ENCODE measurements at places on chromosomes 13 and 19. TPM values are rescaled to one million over a fixed set of nuclear protein-coding genes. Genes with fewer than 3 reads are reported as not detected.

TNFSF9 gene
- 2.3 TPM for total RNA-seq

GRCh38 chr13:71219698-71220415, 647.1 kb downstream of the DACH1 start:
- DNase-seq: no peak

DNA sequence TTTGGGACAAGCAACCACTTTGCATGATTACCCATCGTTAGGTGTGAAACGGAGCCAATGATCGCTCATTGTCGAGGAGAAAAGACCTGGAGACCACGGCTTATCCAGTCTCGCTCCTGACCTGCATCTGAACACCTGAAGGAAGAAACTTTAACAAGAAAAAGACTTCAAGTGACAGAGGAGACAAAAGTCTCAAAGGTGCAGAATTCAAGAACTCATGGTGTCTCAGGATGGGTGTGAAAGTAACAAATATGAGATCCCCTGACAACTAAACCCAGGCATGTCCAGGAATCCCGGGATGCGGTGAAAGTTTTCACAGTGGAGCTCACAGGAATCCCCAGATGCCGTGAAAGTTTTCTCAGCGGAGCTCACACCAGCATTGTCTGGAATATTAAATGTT, 6.3 kb upstream of the ATP11A start:
- DNase-seq: no peak

DNA sequence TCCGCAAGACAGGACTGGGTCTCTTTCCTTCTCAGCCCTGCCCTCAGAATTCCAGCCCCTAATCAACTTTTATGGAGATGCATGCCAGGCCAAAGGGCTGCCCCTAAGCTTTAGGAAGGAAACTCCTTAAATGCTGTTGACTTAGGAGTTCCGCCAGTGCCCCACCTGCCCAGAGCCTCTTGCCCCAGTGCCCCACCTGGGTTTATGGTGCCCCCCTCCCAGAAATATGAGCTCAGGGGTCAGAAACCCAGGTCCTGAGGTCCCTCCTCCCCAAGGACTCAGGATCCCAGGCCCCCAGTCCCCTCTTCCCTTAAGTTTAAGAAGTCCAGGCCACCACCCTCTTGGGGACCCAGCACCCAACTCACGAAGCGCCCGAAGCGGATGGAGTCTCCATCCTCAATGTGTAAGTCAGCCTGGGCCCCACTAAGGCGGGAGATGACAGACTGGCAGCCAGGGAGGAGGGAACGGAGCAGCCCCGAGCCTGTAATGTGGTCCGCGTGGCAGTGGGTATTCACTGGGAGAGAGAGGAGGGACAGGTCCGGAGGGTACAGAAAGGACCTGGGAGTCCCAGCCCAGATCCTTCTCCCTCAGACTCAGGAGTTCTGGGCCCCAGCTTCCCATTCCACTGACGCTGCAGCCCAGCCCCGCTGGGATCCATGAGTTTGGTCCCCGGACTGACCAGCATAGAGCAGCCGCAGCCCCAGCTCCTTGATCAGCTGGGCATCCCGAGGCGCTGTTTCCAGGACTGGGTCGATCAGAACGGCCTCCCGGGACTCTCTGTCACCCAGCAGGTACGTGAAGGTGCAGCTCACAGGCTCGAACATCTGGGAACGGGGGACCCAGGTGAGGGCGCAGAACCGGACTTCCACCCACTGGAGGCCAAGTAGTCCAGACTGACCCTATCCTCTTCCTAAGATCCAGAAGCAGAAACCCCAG, 897 bp downstream of the ETHE1 start:
- DNase-seq: peak; percentile 44

- DNase-seq: peak; percentile 84
Measured at GRCh38 chr19:4636151-4636717, 3.1 kb upstream of the TNFAIP8L1 start.

DNA sequence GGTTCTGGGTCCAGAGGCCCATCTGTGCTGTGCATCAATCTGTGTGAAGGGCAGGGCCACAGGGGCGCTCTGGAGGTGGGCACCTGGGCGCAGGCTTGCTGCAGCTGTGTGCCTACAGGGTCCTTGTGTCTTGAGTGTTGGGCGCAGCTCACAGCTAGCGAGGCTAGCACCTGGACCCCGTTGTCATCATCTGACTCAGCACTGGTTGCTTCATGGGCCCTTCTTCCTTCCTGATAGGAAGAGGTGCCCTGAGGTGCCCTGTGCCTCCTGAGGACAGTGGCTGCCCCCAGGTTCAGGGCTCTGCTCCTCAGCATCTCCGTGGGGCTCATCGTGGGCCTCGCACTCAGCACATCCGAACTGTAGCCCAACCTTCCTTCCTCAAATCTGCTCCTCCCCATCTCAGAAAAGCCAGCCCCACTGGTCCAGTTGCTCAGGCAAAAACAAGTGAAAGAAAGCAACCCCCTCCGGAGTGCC, 54.8 kb downstream of the GATAD2A start:
- no peak for DNase-seq

DNA sequence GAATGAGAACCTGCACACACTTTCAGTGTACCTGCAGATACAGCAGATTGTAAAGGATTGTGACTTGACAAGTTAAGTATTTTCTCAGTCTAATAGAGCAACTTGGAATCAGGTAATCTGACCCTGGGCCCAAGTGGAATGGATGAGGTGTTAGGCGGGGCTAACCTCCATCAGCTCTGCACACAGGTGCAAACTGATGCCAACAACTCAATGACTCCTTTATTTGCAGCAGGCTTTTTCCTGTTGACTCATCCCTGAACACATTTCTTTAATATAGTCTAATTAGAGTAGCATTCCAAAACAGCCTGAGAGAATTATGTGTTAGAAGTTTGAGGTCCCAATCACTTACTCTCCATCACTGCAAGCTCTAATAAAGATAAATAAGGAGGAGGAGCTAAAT, 48.8 kb downstream of the TPT1 start:
- no peak for DNase-seq

DNA sequence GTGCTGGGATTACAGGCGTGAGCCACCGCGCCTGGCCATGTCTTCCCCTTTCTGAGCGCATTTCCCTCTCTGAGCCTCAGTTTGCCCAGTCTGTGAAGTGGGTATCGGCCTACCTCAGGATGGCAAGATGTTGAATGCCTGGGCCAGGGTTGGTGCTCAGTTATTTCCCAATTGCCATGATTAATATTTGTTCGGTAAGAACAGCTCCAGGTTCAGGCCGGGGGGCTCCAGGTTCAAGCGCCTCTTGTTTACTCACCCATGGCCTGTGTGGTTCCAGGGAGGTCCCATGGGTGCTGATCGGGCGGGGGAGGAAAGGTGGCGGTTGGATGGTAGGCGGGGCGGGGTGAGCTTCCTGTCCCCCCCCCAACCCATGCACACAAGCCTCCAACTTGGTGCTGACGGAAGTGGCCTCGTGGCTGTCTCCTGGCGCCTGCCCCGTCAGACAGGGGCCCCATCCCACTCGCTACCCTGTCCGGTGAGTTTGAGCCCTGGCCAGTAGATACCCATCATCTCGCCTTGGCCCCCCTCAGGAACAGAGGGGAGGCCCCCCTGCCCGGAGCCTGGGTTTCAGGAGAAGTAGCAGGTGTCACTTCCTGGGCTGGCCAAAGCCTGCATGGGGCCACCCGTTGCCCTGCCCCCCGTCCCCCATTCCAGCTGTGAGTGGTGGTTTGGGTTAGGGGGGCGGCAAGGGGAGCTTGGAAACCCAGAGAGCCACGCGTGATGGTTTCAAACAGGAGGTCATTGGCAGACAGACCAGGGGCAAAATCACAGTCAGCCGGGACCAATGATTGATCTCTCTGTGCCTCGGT, at the start of gene FCHO1:
Gene FCHO1, plus strand, starts transcription at position 375 of the 809 bp plus-strand sequence. CDS start 3,688 bp downstream, outside the sequence.
- no peak for DNase-seq

PCDH17 gene
- 10.3 TPM for total RNA-seq

GRCh38 chr13:89380101-89380500, 1708.9 kb downstream of the SLITRK5 start:
- DNase-seq: peak; percentile 20

TMEM145 gene
- not detected for total RNA-seq

LRRC63 gene
- total RNA-seq: not detected

CYP4F11 gene
- not detected for total RNA-seq

RASAL3 gene
- not detected for total RNA-seq

ZFP14 gene
- 7.0 TPM for total RNA-seq

LYPD3 gene
- total RNA-seq: 4.6 TPM

DNA sequence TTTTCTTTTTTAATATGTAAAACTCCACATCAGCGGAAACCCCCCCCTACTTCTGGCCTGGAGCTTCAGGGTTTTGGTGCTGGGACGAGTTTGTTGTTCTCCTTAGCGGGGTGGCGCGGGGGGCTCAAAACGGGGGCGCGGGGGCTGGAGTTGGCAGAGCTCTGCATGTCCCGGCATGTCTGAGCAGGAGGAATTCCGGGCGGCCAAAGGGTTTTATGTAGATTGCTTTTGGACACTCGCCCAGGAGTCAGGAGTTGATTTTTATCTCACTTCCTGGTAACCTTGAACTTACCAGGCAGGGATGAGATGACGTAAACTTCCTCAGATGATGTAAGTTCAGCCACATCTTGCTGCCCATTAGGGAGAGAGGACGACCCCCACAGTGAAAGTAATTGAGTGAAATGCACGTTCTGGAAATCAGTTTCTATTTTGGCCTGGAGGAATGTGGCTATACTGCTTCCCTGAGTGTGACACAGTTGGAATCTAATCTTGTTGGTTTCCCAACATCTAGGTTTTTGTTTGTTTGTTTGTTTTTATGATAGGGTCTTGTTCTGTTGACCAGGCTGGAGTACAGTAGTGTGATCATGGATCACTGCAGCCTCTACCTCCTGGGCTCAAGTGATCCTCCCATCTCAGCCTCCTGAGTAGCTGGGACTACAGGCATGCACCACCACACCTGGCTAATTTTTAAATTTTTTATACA, 21.0 kb upstream of the GDF15 start:
- peak; percentile 94 for DNase-seq

ZNF493 gene
- total RNA-seq: 22.4 TPM

- DNase-seq: peak; percentile 61
Measured at GRCh38 chr19:30870876-30871275, 478.4 kb downstream of the TSHZ3 start.

WDR62 gene
- 2.1 TPM for total RNA-seq

GRCh38 chr19:15316498-15316897, 15.8 kb downstream of the BRD4 start:
- no peak for DNase-seq

PRR20B gene
- not detected for total RNA-seq

GRCh38 chr19:54662730-54663129, at the start of gene LILRB4:
Gene LILRB4, plus strand, starts transcription at chr19:54662985. Its CDS starts 49 bp downstream, at chr19:54663034.
- no peak for DNase-seq

GRCh38 chr19:3285647-3286176, 61.3 kb downstream of the CELF5 start:
- no peak for DNase-seq

GRCh38 chr19:3669947-3670795, 30.1 kb downstream of the PIP5K1C start:
- peak; percentile 49 for DNase-seq

GRCh38 chr13:72469906-72470305, 257.5 kb downstream of the MZT1 start:
- DNase-seq: no peak

GRCh38 chr19:54449701-54450069, 686 bp downstream of the LENG8 start:
- peak; percentile 58 for DNase-seq
